Stimulated activated CD8-positive, alpha-beta memory T cell treated with anti-CD3 and anti-CD28 coated beads, Interleukin-4, amount 100 ng/mL, for 1 hour (primary cell): ENCODE measurements at places on chromosomes 7 and 10.

DNA sequence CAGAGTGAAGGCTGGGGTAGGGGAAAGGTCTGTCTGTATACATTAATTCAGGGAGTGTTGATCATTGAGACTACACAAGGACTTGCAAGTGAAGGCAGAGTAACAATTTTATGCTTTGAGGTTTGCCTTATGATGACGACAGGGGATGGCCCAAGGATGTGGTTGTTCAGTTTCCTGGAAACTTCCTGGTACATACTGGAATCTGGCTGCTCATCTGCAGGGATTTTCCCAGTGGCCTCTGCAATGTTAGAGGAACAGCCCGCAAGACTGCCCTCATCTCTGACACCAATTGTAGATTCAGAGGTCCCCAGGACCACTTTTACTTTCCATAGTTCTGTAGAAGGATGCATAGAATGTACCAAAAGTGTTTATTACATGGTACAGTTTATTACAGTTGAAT is 189.6 kb downstream of the TMEM178B start:
- DNase-seq = no peak

GRCh38 chr10:8830876-8831275 is 776.4 kb downstream of the GATA3 start:
- DNase-seq = no peak

DNA sequence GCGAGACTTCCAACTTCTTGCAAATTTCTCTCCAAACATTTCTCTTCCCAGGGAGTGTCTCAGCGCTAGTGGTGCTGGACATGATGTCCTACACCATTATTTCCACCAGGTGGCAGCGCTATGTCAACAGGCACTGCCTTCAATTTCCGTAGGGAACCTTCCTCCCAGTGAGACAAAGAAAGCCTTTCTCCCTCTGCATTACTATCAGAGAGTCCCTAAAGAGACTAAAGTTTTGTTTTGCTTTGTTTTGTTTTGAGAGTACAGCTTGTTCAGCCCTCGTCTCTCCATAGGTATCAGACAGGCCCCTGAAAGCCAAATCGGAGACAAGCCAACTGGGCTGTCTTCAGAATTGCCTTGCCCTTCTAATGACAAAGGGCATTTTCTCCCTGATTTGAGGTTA is 44.2 kb upstream of the GGCT start:
- no peak for DNase-seq

GRCh38 chr10:51910189-51910588 is 210.8 kb upstream of the CSTF2T start:
- no peak for DNase-seq
